ENCODE measurements at places on chromosomes 5 and 9. TPM values are rescaled to one million over a fixed set of nuclear protein-coding genes. Genes with fewer than 3 reads are reported as not detected.
A peak's percentile ranks its signal among the peaks of the same experiment; 100 is the strongest.

DNA sequence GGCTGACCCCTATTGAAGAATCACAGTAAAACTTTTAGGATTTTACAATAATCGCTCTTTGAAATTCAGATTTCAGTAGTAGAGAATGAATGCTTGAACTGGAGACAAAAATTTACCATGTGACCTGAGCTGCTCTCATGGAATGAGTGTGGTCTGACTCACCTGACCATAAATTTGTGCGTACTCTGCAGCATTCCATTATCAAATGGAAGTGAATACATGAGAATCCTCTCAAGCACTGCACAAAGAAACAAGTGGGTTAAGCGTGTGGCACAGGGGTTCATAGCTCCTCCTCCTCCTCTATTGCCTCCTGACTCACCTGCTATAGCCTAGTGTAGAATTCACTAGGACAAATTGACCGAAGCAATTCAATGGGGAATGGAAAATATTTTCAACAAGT, 269.8 kb upstream of the CDH9 start:
- peak; percentile 93 for DNase-seq

GRCh38 chr5:168086104-168086610, 205.3 kb upstream of the WWC1 start:
- peak; percentile 99 for DNase-seq

DNA sequence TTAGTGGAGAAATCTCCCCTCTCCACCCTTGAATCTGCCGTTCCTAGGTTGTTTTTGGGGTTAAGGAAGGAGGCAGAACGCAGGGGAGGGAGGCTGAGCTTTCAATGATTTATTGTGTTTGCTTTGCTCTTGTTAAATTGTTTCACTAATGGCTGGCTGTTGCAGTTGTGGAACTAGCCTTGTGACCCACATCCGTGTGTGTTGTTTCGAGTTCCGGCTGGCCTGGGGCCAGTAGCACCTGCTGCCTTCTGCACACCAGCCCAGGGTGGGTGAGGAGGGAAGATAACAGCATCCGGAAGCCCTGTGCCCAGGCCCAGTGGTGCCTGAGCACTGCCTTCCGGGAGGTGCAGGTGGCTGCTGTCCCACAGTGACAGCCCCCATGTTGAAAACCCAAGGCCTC, 3.6 kb downstream of the ERGIC1 start:
- no peak for DNase-seq

GRCh38 chr9:2126331-2126803, 111.2 kb downstream of the SMARCA2 start:
- DNase-seq, result no peak

- DNase-seq, result no peak
Measured at GRCh38 chr5:76303921-76304320, 99.2 kb upstream of the IQGAP2 start.

DNA sequence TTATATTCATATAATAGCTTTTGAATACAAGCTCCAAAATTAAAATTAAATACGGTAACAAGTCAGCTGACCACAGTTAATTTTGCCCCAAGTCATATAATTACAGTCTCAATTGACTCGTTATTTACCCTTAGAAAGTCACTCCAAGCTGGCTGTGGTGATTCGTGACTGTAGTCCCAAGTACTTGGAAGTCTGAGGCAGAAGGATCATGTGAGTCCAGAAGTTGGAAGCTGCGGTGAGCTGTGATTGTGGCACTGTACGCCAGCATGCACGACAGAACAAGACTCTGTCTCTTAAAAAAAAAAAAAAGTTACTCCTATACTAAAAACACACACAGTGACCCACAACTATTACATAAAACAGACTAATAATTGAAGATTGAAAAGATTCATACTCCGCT, 31.6 kb upstream of the DTWD2 start:
- DNase-seq, result peak; percentile 10

GRCh38 chr9:89524963-89525362, 27.1 kb upstream of the SEMA4D start:
- no peak for DNase-seq

GRCh38 chr9:88920645-88921044, 70.6 kb upstream of the S1PR3 start:
- no peak for DNase-seq

- no peak for DNase-seq
Measured at GRCh38 chr9:81595887-81596543, 93.3 kb downstream of the TLE1 start.

DNA sequence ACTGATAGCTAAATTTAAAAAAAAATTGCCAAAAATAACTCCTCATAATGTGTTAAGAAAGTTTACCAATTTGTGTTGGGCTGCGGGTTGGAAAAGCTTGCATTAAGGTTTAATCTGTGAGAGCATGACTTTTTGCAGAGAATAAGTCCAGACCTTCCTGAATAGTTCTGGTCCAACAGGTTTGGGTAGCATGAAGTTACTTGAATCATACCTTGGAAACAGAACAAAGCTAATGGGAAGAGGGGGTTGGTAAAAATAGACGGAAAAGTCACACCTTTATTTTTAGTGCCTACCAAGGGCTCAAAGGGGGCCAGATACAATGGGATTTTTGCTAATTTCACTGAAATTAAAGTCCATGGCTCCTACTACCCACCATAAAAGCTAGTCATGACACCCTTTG, 17.1 kb upstream of the MATR3 start:
- DNase-seq, result no peak

GRCh38 chr5:133364936-133365707, 247.2 kb downstream of the FSTL4 start:
- no peak for DNase-seq

DNA sequence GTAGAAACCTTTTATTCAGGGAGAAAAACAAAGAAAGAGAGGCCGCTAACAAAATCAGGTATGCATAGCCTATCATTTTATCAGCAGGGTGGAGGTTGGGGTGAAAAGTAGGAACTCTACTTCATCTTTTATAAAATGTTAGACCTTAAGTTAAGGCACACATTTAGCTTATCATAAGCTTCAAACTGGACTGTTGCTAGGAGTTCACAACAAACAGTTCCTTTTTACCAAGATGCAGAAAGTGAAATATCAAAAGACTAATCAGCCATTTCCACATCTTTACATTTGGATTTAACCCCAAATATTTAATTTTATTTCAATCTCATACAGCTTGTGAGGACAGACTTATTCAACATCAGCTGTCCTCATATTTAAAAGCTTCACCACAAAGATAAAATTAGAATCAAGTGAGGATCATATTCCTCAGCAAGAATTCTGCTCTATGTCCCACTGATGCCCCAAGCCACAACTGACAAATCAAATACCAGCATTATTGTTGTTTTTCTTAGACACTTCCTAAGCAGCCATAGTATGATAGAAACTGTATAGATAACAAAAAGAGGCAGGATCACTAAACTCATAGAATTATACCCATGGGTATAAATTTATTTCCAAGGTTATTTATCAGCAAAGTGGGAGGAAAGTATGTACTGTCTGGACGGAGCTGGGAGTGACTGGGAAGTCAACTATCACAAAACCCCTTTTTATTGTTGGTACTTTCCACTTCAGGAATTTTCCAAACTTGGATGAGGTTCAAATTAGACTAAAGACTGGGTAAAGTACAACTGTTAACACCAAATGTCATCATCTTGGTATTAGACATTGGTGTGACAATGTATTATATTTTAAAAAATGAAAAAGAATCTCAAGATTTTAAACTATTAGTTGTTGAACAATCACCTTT, 29.9 kb upstream of the MYOT start:
- DNase-seq, result peak; percentile 31

- no peak for DNase-seq
Measured at GRCh38 chr9:127027694-127028093, 94.7 kb downstream of the ANGPTL2 start.

DNA sequence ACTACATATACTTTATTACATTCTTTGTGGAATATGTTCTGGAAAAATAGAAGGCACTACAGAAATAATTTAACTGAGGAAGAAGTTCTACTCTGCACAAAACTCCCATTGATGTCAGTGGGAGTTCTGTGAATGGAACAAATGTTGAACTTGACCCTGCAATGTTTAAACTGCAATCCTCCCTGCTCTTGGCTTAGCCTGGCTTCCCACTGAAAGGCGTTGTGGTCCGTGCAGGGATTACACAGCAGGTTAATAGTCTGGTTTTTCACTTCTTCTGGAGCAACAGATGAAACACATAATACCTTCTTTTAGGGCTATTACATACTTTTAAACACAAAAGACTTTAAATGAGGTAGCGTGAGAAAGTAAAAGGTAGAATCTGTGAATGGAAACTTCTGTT, 12.9 kb upstream of the ERBIN start:
- DNase-seq, result no peak

- peak; percentile 64 for DNase-seq
Measured at GRCh38 chr5:142717582-142718215, 31.8 kb upstream of the FGF1 start.

GRCh38 chr5:117881426-117882230, 1106.7 kb downstream of the DTWD2 start:
- DNase-seq, result no peak

DNA sequence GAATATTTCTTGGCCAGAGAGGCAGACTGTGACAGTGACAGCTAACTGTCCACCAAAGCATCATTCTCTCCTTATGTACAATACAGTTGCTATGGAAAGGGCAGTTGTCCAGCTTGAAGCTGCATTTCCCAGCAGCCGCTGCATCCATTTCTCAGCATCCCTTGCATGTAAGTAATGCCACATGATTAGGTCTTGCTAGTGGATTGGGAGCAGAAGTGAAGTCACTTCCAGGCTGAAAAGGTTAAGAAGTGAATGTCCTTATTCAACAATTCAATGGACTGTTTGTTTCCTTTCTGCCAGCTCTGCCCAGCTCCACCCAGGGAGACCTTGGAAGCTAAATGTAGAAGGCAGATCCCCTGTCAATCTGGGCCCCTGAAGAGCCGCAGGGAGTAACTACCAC, 26.1 kb upstream of the RETREG1 start:
- DNase-seq, result no peak

GRCh38 chr9:124254261-124254682, 3.5 kb upstream of the NEK6 start:
- DNase-seq, result no peak

GRCh38 chr5:153461341-153461740, 29.1 kb upstream of the GRIA1 start:
- DNase-seq, result no peak

- peak; percentile 38 for DNase-seq
Measured at GRCh38 chr5:122870219-122870856, 24.9 kb downstream of the SNX24 start.

- peak; percentile 39 for DNase-seq
Measured at GRCh38 chr5:110865400-110866094, 126.7 kb downstream of the SLC25A46 start.

GRCh38 chr9:126452106-126452505, 125.5 kb downstream of the MVB12B start:
- DNase-seq, result no peak

DNA sequence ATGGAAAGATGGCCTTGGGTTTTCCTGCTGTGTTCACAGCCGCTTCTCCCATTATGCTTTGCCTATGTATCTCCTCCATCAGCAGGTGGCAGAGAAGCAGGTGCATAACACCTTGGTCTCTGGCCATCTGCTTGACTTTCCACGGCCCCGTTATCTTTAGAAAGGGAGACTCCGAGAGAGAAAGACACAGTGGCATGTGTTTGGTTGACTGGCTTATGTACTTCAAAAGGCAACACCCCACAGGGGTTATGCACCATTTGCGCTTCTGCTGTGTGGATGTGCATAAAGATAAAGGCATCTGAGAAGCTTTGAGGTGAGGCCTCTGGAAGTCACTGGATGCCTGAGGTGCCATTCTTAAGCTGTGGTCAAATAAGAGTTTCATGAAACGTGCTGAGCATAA, 138.4 kb downstream of the EGFLAM start:
- DNase-seq, result no peak

- peak; percentile 89 for DNase-seq
Measured at GRCh38 chr5:41835645-41836044, 34.6 kb downstream of the OXCT1 start.

DNA sequence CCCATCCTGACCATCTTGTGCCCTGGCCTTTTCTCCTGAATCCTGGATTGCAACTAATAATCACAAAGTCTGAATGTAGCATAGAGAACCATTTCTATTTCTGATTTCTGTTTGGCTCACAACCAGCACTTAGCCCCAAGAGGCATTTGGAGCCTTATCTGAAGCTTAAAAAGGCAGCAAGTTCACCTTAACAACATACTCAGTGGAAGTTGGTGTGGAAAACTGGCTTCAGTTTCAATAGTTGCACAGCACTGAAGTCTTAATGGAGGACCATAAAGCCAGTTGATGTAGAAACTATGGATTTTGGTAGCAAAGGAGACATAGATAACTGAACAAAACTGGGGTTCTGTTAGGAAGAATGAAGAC, 574.1 kb downstream of the PSAT1 start:
- peak; percentile 62 for DNase-seq

- no peak for DNase-seq
Measured at GRCh38 chr9:12808569-12808968, 33.7 kb downstream of the LURAP1L start.

GRCh38 chr5:129110742-129111141, 16.2 kb downstream of the ISOC1 start:
- DNase-seq, result no peak

GRCh38 chr5:6176102-6176693, 202.1 kb downstream of the MED10 start:
- no peak for DNase-seq

DNA sequence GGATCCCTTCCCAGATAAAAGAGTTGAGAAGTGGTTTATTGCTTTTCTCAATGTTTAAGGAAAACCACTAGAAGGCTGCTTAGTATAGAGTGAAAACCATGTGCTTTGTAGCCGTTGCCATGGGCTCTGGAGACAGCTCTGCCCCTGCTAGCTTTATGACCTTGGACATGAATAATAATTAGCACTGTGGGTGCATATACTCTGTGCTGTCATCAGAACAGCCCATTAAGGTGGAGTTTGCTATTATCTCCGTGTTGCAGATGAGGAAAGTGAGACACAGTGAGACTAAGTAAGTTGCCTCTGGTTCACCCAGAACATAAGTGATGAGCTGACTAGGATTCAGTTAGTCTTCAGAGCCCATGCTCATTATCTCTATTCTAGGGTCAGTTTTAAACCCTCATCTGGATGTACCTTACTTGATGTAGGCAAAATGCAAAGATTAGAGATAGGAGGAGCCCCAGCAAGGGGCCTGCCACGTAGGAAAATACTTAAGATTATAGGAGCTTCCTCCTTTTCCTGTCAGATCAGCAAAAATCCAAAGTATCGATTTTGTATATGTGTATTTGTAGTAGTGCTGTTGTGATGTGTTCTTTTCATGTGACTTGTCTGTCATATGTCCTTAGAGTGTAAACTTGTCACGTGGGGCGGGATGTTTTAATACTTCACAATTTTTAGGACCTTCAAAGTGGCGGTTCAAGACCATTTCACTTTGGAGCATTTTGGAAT, 102.5 kb downstream of the TLE4 start:
- no peak for DNase-seq

- no peak for DNase-seq
Measured at GRCh38 chr5:154701181-154701580, 54.0 kb upstream of the LARP1 start.

- no peak for DNase-seq
Measured at GRCh38 chr5:150266871-150267291, 22.7 kb downstream of the CAMK2A start.

GRCh38 chr5:56072863-56073766, 78.4 kb upstream of the IL6ST start:
- DNase-seq, result no peak

GRCh38 chr9:124511426-124511840, 4.2 kb upstream of the NR5A1 start:
- peak; percentile 41 for DNase-seq

Gene SVEP1
- 1.2 TPM for total RNA-seq

Gene DND1
- total RNA-seq, result not detected

Gene BAAT
- total RNA-seq, result not detected

Gene ZNF883
- 8.1 TPM for total RNA-seq

Gene SHISAL2B
- total RNA-seq, result not detected

Gene ATP10B
- not detected for total RNA-seq

Gene DAB2
- 45.9 TPM for total RNA-seq

Gene ARL14EPL
- 0.37 TPM for total RNA-seq

Gene ALDH1A1
- 0.71 TPM for total RNA-seq

Gene TMEFF1
- 0.05 TPM for total RNA-seq

Gene IRX2
- not detected for total RNA-seq

All from M059J (cell line).